Vagina (tissue), 2 donors: ENCODE measurements at places on chromosomes 5 and 9. TPM values are rescaled to one million over a fixed set of nuclear protein-coding genes. Genes with fewer than 3 reads are reported as not detected.

The F2RL2 gene
- not detected for total RNA-seq

The AGTPBP1 gene
- total RNA-seq, result 12.3 TPM

The ENC1 gene
- total RNA-seq, result 7.1 TPM

GRCh38 chr9:7103771-7104170 lies 346.0 kb downstream of the KDM4C start:
- DNase-seq, result no peak
- H3K36me3 ChIP-seq, result no peaks in the 10 kb centered on the region
- H3K27ac ChIP-seq, result no peak overlapping the region
- no peaks in the 10 kb centered on the region for H3K4me1 ChIP-seq
- no peaks in the 10 kb centered on the region for H3K27me3 ChIP-seq
- no peak overlapping the region for H3K4me3 ChIP-seq

DNA sequence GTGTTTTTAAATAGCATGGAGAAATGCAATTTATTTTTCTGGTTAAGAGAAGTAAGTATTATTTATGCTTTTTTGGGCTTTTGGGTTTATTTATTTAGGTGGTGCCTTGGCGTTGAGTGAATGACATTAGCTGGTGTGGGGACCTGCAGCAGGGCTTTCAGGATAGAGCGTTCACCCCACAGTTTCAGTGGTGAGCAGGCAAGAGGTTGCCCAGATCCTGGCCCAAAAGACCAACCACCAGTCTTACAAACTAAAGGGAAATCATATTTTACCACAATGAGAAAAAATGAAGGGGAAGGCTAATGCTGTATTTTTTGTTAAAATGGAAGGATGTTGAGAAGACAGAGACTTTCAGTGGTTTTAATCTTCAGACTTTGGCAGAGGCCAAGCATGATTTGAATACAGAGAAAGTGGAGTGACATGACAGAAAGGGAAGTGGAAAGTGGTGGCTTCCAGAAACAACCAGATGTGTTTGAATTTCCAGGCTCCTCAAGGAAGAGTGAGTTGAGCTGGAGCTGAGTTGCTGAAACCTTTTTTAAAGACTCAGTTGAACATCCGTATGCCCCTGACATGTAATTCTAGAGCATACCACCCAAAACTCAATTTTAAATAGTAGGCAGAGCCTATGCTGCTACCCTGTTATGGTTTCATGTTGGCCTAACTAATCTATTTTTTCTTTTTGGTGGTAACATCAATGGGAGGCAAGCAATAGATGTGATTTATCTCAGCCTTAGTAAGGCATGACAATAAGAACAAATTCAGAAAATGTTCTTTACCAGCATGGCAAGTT lies 94.8 kb downstream of the AOPEP start:
- DNase-seq, result no peak
- H3K27me3 ChIP-seq, result no peaks in the 10 kb centered on the region
- H3K36me3 ChIP-seq, result no peaks in the 10 kb centered on the region
- H3K4me1 ChIP-seq, result peaks cover 59% of the 10 kb centered on the region

GRCh38 chr5:111119856-111120255 lies 27.7 kb downstream of the WDR36 start:
- H3K36me3 ChIP-seq, result peaks cover 74% of the 10 kb centered on the region
- H3K4me3 ChIP-seq, result no peak overlapping the region
- H3K4me1 ChIP-seq, result no peaks in the 10 kb centered on the region
- no peak overlapping the region for H3K27ac ChIP-seq
- no peak for DNase-seq

- H3K4me3 ChIP-seq, result no peak overlapping the region
- H3K4me1 ChIP-seq, result peaks cover 10% of the 10 kb centered on the region
- no peak for DNase-seq
- H3K27me3 ChIP-seq, result no peaks in the 10 kb centered on the region
Measured at GRCh38 chr5:110969502-110969901, 102.0 kb upstream of the TSLP start.

DNA sequence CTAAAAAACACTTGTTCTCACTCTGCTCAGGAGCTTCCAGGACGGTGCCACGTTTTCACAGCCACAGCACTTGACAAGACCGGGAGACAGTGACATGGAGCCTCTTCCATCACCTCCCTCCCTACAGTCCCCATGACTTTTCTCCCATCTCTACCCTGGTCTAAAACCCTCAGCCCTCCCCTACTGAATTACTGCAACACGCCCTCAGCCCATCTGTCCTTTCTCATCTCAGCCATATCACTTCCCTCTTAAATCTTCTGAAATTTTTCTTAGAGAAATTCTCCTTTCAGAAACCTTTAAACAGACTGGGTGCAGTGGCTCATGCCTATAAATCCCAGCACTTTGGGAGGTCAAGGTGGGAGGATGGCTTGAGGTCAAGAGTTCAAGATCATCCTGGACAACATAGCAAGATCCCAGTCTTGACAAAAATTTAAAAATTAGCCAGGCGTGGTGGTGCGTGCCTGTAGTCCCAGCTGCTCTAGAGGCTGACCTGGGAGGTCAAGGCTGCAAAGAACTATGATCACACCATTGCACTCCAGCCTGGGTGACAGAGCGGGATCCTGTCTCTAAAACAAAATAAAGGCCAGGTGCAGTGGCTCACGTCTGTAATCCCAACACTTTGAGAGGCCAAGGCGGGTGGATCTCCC lies 125.8 kb downstream of the MYO10 start:
- no peak for DNase-seq
- H3K27me3 ChIP-seq, result no peaks in the 10 kb centered on the region
- H3K36me3 ChIP-seq, result no peaks in the 10 kb centered on the region
- no peak overlapping the region for H3K27ac ChIP-seq

DNA sequence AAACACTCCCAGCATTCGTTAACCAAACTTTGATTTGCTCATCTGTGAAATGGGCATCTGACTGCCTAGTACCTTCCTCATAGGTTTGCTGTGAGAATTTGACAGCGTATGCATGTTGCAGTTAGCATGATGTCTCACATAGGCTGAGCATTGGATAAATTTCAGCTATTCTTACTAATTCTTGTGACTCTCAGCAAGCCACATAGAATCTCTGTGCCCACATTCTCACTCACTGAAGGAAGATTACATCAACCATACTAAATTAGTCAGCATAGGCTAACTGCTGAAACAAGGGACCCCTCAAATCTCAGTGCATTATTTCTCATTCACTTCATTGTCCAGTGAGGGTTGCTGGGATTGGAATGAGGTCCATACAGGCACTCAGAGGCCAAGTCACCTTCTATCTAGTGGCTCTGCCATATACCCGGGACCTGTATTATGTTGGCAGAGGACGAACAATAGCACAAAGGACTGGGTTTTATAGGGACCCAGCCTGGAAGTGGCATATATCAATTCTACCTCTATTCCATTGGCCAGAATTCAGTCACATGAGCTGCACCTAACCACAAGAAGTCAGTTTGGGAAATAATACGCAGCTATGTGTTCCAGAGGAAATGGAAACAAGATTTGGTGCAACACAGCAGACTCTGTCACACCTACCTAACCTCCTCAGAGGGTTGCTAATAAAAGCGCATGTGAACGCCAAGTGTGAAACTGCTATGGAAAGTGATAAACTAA lies 4.2 kb upstream of the PTGER4 start:
- no peak overlapping the region for H3K4me3 ChIP-seq
- no peak overlapping the region for H3K27ac ChIP-seq
- H3K36me3 ChIP-seq, result no peaks in the 10 kb centered on the region
- DNase-seq, result no peak
- H3K27me3 ChIP-seq, result no peaks in the 10 kb centered on the region
- peaks cover 31% of the 10 kb centered on the region for H3K4me1 ChIP-seq
